ENCODE measurements at places on chromosomes 11 and 22.

DNA sequence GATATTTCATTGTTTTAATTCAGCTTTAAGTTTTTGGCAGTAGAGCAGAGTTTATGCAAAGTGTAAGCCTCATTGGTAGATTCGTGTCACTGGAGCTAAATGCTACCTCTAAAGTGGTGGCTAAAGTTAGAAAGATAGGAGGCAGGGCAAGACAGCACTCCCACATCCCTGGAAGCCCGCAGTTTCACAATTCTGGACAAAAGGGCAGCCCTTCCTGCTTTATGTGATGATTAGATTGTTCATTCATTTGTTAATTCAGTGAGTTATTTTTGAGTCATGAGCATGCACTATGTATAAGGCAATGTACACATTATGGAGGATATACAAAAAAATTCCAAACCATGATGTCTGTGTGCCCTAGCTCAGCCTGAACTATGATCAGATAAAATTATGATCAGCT is 52.1 kb upstream of the EIF3M start:
- no peak for DNase-seq

DNA sequence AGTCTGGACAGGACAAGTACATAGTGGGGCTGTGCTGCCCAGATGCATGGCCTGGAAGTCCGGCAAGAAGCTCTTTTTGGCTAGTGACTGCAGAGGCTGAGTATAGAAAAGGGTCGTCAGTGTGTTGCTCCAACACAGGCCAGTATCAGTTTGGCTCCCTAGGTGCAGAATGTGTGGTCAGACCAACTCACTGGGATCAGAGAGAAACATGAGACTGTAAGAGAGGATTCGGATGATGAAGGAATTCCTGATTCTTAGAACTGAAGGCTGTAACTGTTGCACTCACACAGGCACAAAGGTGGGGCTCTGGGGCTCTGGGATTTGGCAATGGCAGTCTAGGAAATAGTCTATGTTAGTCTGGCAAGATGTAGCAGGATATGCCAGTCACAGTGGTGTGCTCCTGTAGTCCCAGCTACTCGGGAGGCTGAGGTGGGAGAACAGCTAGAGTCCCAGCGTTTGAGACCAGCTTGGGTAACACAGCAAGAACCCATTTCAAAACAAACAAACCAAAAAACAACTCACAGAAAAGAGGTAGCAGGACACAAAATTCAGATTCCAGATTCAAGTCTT is 11.1 kb upstream of the UPB1 start:
- DNase-seq, result no peak

- no peak for DNase-seq
These were observed 58.4 kb upstream of the RCN1 start for GRCh38 chr11:32032478-32032877.

DNA sequence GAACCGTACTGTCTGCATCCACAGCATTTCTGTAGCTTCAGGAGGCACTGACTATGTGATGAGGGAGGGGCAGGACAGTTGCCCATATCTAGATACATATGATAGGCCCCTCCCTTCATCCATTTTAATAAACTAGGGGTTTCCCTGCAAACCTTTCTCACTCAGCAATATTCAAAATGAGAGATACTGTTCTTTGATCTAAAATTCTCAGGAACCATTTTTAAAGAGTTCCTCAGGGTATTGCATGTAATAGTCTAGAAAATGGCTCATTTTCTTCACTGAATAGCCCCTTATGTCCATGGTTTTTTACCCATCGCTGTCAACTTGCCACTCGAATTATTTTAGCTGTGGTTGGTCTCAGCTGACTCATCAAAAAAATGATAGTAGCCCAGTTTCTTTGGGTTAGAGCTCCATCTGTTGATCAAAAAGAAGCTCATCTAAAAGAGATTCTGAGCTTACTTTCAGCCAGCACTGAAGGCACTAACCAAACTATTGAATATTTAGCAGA is 37.0 kb upstream of the DNAJB7 start:
- DNase-seq, result peak; percentile 85

GRCh38 chr11:45246241-45246640 is 39.9 kb downstream of the SYT13 start:
- no peak for DNase-seq

DNA sequence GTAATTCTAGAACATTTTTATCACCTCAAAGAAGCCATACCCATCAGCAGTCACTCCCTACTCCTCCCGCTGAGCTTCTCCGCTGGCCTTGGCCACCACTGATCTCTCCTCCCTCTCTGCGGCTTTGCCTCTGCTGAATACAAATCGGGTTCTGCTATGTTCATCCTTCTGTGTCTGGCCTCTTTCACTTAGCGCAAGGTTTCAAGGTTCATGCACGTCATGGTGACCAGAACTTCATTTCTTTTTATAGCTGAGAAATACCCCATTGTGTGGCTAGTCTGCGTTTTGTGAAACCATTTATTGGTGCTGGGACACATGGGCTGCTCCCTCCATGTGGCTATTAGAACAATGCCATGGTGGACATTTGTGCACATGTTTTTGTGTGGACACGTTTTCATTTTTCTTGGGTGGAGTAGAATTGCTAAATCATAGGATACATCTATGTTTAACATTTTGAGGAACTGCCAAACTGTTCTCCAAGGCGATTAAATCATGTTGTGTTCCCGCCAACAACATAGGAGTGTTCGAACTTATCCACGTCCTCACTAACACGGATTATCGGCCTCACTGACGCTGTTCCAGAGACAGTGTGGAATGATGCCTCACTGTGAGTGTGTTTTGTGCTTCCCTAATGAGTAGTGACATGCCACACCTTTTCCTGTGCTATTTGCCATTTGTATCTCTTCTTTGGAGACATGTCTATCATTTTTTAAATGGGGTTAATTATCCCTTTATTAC is 24.2 kb upstream of the KRTAP5-6 start:
- DNase-seq, result no peak

DNA sequence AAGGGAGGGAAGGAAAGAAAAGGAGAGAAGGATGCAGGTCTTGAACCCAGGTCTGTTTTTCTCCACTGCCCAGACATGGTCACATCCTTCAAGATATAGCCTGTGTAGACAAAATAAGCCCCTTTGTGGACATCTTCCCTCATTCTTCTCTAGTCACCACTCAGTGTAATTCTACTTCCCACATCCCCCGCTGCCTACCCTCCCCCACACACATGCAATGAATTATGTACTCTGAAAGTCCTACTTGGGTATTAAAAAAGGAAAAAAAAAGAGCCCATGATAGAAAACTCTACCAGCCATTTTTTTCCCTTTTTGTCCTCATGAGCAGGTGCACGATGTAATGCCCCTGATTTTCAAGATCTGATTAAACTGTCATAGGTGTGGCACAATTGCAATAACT is 346.0 kb downstream of the MN1 start:
- no peak for DNase-seq

GRCh38 chr11:57409321-57410100 is 17.4 kb downstream of the SLC43A3 start:
- no peak for DNase-seq

DNA sequence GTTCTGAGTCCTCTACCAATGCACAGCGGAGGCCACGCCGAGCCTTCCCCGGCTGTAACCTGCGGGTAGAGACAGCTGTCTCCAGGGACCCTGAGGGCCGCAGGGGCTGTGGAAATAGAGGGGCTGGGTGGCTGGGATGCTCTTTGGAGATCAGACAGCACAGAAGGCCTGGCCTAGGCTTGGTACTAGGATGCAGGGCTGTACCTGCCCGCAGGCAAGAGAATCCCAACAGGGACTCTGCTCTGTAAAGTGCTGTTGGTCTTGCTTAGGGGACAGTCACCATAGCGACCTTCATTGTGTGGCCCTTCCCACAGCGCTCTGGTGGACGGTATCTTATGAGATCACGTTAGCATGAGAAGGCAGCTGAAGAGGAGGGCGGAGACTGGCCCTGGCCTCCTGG is 11.3 kb upstream of the KCNJ5 start:
- no peak for DNase-seq

DNA sequence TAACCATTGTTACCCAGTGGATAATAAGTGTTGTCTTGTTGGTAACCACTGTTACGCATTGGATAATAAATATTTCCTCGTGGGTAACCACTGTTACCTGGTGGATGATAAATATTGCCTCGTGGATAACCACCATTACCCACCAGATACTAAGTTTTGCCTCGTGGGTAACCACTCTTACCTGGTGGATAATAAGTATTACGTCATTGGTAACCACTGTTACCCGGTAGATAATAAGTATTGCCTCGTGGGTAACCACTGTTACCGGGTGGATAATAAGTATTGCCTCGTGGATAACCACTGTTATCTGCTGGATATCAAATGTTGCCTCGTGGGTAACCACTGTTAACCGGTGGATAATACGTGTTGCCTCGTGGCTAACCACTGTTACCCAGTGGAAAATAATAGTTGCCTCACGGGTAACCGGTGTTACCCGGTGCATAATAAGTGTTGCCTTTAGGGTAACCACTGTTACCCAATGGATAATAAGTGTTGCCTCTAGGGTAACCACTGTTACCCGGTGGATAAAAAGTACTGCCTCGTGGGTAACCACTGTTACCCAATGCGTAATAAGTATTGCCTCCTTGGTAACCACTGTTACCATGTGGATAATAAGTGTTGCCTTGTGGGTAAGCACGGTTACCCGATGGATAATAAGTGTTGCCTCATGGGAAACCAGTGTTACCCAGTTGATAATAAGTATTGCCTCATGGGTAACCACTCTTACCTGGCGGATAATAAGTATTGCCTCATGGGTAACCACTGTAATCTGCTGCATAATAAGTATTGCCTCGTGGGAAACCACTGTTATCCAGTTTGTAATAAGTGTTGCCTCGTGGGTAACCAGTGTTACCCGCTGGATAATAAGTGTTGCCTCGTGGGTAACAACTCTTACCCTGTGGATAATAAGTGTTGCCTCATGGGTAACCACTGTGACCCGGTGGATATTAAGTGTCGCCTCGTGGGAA is 21.9 kb upstream of the NXPE4 start:
- DNase-seq, result no peak

- no peak for DNase-seq
These were observed 16.9 kb upstream of the CLMP start for GRCh38 chr11:123211981-123212380.

GRCh38 chr11:48169717-48170116 is 46.9 kb upstream of the OR4B1 start:
- no peak for DNase-seq

- DNase-seq, result no peak
These were observed 6.4 kb downstream of the UNC93B1 start for GRCh38 chr11:67997475-67997921.

DNA sequence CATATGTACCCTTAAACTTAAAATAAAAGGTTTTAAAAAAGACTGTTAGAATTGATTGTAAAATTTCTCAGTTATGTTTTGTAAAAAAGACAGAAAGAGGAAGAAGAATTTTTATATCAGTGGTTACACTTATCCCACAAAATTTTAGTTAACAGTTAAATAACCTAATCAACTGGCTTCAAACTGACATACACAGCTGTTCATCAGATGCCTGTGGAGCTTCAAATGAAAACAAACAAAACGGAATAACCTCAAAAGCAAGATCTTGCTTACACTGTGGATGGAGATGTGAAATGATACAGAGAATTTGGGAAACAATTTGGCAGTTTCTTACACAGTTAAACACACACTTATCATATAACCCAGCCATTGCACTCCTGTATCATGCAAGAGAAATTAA is 521.0 kb downstream of the ETS1 start:
- DNase-seq, result no peak

DNA sequence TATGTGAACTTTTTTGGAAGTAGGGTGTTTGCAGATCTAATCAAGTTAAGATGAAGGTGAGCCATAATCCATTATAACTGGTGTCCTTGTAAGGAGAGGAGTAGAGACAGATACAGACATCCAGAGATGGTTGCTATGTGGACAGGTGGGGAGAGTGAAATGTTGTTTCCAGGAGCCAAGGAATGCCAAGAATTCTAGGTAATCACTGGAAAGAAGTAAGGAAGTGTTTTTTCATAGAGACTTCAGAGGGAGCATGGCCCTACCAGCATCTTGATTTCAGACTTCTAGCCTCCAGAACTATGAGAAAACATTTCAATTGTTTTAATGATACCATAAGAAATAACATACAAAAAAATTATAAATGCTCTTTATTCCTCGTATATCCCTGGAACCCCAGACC is 320.5 kb upstream of the ANO3 start:
- DNase-seq, result no peak

- no peak for DNase-seq
These were observed 17.1 kb downstream of the APOBEC3H start for GRCh38 chr22:39114112-39114511.

DNA sequence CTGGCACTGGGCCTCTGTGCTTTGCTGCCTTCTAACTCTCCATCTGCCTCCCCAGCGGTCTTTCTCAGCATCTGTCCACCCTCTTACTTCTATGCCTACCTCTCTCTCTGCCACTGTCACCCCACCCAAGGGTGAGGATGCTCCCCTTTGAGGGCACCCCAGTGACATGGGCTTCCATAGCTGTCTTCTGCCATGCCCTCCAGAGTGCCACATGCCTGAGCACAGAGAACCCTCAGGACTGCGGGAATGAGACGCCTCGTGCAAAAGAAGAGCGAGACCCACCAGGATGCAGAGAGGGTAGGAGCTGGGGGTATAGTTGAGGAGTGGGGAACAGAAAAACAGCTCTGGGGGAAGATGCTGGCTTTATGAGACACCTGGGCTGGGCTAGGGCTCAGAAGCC is 64.3 kb downstream of the BTG4 start:
- no peak for DNase-seq

DNA sequence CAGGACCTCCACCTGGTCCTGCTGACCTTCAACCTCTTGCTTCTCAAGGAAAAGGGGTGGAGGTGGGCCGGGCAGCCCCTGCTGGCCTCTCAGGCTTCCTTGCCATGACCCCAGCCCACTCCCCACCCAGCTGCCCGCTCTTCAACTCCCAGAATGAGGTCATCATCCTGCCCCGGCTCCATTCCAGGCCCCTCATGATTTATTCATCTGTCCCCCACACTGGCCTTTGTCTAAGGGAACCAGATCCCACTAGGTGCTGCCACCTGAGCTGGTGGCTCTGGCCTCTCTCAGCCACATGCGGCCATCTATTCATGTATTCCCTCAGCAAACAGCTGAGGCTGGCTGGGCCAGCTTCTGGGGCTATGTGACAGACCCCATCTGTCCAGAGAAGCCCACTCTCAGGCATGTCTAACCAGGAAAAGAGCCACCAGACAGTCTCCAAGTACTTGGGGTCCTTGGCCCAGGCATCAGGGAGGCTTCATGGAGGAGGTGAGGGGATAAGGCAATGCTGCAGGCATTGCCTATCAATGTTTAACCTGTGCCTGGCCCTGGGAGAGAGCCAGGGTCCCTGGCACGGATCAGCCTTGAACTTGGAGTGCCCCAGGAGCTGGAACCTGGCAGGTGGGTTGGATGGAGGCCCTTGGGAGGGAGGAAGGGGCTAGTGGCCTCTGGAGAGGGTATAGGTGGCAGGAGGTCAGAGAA is 2.2 kb upstream of the CABP2 start:
- DNase-seq, result no peak

DNA sequence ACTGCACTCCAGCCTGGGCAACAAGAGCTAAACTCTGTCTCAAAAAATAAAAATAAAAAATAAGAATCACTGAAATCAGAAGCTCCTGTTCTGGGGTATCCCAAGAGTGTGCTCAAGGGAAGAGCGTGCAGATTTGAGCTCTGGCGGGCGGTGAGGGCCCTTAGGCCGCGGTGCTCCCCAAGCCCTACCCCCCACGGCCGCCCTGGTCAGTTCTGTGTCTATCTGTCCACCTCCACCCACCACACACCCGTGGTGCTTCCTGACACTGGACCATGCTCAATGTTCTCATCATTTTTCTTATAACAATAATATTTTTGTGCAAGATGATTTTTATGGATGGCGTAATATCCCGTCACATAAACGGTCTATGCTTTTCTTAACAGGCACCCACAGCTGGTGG is 71.1 kb downstream of the RTL6 start:
- DNase-seq, result no peak

- DNase-seq, result no peak
These were observed 11.3 kb downstream of the PHRF1 start for GRCh38 chr11:587546-587945.

GRCh38 chr22:19983741-19984140 is 32.9 kb downstream of the ARVCF start:
- no peak for DNase-seq

Measured in NAMALWA (cell line).